Stimulated activated CD4-positive, alpha-beta T cell treated with anti-CD3 and anti-CD28 coated beads, Interleukin-1b, Interleukin-23, amount 100 ng/mL, for 1 hour (primary cell): ENCODE measurements at places on chromosomes 7 and 10.

DNA sequence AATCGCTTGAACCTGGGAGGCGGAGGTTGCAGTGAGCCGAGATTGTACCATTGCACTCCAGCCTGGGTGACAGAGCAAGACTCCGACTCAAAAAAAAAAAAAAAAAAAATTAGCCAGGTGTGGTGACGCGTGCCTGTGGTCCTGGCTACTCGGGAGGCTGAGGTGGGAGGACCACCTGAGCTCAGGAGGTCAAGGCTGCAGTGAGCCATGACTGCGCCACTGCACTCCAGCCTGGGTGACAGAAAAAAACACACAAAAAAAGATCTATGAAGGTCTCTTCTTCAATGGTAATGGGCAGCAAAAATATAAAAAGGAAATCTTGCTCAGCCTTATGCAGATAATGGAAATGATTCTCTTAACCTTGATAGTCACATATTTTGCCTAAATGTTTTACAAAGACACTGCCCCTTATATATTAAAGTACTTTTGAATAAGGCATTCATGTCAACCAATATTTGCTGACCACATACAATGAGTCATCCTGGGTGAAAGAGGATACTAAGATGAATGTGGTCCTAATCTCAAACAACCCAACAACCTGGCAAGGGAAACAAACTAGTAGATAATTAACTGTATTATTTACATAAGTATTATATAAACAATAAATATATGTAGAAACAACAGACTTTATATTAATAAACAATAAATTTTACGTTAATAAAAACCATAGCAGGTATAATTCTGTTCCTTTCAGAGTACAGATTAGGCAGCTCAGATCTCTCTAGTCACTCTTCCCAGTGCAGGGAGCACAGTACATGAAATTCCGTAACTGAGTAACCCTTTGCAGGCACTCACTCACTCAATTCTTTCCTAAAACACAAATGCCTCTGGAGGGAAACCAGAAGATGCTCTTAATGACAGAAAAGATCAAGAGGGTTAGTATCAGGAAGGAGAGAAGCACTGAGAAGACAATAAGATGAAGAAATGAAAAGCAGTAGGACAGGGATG lies 8.1 kb downstream of the TOMM7 start:
- DNase-seq, result no peak

- DNase-seq, result no peak
Observed at GRCh38 chr7:30166155-30166840, 31.5 kb downstream of the MTURN start.

DNA sequence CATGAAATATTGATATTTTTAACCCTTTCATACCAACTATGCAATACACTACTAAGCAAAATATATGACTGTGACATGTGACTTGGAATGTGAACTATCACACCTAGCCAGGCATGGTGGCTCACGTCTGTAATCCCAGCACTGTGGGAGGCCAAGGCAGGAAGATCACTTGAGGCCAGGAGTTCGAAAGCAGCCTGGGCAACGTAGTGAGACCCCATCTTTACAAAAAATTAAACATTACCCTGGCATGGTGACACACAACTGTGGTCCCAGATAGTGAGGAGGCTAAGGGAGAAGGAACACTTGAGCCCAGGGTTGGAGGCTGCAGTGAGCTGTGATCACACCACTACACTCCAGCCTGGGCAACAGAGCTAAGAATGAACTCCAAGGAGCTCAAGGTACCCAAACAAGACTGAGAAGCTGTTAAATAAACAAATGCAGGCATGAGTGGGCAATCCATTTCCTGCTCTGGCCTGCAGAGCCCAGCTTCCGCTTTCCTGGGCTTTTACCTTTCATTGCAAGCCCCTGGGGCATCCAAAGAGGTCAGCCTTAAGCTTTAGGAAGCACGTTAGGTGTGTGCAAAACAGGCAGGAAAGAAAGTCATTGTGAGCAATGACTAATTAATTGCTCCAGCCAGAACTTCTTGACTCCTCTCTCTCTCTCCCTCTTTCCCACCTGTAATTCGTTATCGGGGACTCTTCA lies 162.1 kb upstream of the FOXK1 start:
- no peak for DNase-seq

- no peak for DNase-seq
Observed at GRCh38 chr10:109987452-109988211, 20.2 kb upstream of the ADD3 start.

DNA sequence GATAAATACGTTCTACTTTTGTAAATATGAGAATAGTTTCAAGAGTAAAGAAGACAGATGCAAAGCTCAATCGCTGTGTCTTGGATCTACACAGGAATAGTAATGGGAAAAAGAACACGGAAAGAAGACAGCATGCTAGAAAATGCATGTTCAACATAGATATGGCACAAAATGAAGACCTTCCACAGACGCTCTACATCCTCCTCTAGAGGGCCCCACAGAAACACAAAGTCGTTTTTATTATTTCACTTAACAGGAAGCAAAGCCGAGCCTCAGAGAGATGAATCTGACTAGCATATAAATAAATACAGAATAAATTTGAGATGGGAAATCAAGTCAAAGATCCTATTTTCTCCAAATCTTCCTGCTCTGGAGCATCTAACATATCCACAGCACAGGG lies 292.6 kb downstream of the PARD3 start:
- no peak for DNase-seq

DNA sequence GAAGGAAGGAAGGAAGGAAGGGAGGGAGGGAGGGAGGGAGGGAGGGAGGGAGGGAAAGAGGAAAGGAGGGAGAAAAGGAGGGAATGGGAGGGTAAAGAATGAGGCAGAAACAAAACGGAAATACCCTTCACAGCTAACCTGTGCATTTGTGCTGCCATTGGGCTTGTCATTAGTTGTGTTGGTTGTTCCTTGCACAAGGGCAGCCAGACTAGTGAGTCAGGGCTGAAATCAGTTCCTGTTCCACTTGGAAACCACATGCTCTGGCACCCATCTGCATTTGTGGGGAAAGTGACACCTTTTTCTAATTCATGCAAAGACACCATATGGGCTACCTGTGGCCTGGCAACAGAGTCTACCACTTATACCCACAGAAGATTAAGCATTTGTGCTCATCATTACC lies 1004.0 kb upstream of the C7orf33 start:
- DNase-seq, result no peak

DNA sequence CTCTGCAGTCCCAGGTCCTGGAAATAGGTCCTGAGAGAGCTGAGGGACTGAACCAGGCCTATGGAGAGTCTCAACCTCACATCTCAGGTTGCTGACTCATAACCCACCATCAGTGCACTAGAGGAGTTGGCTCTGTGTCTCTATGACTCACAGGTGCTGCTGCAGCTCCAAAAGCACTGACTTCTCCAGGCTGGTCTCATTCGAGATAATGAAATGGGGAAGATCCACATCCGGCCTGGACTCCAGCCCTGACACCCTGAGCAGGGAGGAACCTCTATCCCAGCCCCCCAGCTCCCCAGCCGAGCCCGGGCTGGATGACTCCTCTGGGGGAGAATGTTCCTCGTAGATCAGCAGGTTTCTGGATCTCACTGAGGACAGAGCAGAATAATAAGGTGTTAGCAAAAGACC lies 35.5 kb upstream of the DGKI start:
- no peak for DNase-seq

GRCh38 chr10:12556039-12556438 lies 206.7 kb downstream of the CAMK1D start:
- no peak for DNase-seq

GRCh38 chr10:29785701-29786100 lies 150.9 kb upstream of the SVIL start:
- no peak for DNase-seq

GRCh38 chr7:116736927-116737715 lies 65.1 kb downstream of the MET start:
- DNase-seq, result no peak

DNA sequence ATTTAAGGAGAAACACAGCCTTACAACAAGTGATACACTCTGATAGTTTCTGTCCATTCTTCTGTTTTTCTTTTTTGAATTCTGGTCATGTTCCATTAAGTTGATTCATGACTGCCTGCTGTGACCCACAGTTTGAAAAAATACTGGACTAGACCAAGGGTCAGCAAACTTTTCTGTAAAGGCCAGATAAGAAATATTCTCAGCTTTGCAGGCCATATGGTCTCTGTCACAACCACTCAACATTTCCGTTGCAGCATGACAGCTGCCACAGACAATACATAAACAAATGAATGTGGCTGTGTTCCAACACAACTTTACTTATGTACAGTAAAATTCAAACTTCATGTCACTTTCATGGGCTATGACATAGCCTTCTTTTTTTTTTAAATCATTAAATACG lies 156.7 kb downstream of the PLXNA4 start:
- no peak for DNase-seq

- DNase-seq, result no peak
Observed at GRCh38 chr10:117350909-117351308, 24.3 kb downstream of the PDZD8 start.

DNA sequence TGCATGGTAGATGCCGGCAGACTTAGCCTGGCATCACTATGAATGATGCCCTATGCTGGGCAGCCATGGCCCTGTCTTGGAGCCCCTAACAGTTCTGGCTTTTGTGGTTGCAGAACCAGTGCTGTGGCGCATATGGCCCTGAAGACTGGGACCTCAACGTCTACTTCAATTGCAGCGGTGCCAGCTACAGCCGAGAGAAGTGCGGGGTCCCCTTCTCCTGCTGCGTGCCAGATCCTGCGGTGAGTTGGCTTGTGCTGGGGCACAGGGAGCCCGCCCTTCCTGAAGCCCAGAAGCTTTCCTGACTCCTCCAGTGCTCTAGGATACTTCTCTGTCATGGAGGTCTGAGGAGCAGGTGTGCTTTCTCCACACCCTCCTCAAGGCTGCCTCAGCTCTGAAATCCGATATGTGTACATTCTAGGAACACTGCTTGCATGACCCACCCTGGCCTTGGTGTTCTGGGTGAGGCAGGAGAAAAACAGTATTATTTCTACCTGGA lies 25.6 kb upstream of the SH2D4B start:
- no peak for DNase-seq

GRCh38 chr7:149716007-149716931 lies 57.1 kb downstream of the ZNF467 start:
- no peak for DNase-seq

DNA sequence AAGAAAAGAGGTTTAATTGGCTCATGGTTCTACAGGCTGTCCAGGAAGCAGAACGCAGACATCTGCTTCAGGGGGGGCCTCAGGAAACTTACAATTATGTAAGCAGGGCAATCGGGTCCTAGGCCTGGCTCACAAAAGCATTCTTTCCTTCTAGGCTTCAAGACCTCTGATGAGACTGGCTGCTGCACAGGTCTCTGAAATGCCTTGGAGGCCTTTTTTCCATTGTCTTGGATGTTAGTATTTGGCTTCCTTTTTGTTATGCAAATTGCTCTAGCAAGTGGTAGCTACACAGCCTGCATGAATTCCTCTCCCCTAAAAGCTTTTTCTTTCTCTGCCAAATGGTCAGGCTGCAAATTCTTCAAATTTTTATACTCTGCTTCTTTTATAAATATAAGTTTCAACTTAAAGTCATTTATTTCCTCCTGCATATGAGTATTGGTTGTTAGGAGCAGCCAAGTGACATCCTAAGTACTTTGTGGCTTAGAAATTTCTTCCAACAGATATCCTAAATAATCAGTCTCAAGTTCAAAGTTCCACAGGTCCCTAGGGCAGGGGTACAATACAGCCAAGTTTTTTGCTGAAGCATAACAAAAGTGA lies 83.1 kb upstream of the SEMA3A start:
- DNase-seq, result no peak

GRCh38 chr10:86747796-86748581 lies 8.4 kb upstream of the BMPR1A start:
- no peak for DNase-seq

DNA sequence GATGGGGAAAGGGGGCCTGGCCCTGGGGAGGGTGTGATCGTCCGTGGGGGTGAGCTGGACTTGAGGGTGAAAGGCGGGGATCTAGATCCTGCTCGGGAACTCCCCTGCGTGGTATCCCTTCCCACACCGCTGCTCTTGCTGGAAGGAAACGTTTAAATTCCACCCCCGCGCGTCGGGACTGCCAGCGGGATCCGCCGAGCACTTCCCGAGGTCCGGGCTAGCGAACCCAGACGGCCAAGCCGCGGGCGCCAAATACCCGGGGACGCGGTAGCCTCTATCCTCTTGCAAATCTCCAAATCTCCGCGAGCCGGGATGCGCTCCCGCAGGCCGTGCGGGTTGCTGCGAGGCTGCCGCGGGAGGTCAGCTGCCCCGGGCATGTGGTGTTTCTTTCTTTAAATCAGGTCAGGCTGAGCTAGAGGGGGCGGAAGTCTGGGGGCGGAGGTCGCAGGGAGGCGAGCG lies 904 bp downstream of the NPTX2 start:
- DNase-seq, result no peak

DNA sequence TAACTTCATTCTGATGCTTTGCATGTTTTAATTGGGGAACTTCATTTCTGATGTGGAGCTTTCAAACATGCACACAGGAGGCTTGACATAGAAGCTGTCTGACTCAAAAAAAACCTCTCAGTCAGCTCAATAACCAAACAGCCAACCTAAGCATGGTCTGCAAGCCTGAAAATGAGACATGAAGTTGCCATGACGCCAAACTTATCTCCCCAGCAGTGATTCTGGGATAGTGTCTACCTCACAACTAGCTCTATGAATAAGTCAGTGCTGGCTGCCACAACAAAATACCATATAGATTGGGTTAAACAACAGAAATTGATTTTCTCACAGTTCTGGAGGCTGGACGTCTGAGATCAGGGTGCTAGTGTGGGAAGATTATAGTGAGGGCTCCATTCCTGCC lies 244.2 kb downstream of the CCDC3 start:
- DNase-seq, result no peak

GRCh38 chr10:96708456-96708855 lies 11.9 kb downstream of the PIK3AP1 start:
- no peak for DNase-seq

DNA sequence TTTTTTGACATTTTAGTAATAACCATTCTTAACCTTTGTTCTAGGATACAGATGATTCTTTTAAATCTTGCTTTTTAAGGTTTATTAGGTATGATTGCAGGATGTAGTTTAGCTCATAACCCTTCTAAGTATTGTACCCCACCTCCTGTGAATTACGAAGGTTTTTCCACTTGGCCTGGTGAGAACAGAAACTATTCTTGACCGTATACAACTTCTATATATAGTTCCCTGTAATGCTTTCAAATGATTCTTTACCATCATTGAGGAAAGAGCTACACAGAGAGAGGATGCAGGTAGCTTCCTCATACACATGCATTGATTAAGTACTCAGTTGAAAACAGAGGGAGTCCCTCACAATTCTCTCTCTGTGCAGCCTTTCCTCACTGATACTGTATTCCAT lies 86.3 kb downstream of the PALS2 start:
- no peak for DNase-seq

DNA sequence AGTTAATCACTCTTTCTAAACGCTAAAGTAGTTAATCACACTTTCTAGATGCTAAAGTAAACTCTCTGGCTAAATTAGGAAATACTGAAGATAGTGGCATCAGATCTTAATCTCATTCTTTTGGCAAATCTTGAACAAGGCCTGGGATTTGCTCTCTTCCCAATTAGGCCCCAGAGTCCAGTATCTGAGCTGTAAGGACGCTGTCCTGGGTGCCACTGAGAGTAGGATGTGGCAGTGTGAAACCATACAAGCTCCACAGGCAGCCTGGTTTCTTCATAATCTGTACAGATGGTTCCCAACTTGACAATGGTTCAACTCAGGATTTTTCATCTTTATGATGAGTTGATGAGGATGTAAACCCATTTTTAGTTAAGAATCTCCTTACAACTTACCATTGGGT lies 36.9 kb downstream of the GRB10 start:
- DNase-seq, result no peak

- no peak for DNase-seq
Observed at GRCh38 chr10:114635797-114636550, 22.1 kb downstream of the ABLIM1 start.

GRCh38 chr10:110793886-110794285 lies 77.8 kb upstream of the PDCD4 start:
- DNase-seq, result no peak
